ENCODE measurements at places on chromosomes 7 and 10.

GRCh38 chr10:90007226-90007625, 305.8 kb downstream of the KIF20B start:
- no peak for DNase-seq

DNA sequence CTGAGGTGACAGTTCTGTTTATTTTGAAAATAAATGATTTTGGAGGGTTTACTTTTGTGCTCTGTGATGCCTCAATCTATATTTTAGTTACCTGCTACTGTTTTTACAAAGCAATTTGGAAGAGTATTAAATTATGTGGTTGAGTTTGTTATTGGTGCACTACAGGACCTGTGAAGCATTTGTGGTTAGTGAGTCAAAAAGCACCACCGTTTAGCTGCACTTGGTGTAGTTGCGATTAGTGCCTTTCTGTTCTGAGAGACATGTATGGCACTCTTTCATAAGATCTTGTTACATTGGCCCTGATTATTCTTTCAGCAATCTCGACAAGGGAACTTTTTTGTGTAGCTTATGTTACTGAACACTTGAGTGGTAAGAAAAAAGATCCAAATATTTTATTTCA, 132.2 kb downstream of the BBS9 start:
- no peak for DNase-seq

DNA sequence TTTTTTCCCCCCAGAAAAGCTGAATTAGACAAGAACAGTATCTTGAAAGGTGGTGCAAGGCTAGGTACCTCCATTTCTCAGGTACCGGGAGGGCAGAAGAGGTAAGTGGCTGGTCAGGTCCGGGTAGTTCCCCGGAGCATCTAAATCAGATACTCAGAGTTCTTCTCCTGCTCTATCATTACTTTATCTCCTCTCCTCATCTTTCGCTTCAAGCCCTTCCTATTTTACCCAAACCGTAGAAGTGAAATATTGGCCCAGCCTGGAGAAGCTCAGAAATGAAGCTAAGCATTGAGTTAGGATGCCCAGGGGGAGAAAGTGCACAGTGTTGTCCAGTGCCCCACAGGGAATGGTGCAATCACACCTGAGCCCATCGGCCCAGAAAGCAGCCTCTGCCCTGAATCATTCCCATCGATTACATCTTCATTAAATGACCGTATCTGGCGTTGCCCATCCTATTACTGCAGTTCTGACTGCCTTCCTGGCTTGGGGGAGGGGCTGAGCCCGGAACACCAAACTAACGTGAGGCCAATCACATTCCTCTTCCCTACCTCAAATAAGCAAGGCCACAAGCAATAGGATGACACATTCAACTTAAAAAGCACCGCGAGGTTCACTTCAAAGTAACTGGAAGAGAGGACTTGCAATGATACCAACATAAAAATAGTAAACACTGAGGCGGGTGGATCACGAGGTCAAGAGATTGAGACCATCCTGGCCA, 116.5 kb downstream of the PRPF18 start:
- DNase-seq: no peak

DNA sequence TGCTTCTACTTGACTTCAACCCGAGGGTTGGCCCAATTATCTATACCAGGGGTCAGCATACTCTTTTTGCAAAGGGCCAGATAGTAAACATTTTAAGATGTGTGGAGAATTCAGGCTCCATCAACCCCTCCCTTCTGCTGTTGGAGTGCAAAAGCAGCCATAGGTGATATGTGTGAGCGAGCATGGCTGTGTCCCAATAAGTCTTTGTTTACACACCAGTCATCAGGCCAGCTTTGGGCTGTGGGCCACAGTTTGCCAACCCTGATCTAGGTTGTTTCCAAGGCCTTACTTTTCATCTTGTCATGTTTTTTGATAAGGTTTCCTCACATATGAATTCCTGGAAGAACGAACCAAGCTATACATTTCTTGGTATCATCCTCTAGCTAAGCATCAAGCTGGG, 136.9 kb upstream of the VIPR2 start:
- no peak for DNase-seq

- no peak for DNase-seq
Measured at GRCh38 chr10:7033031-7033430, 377.8 kb downstream of the SFMBT2 start.

DNA sequence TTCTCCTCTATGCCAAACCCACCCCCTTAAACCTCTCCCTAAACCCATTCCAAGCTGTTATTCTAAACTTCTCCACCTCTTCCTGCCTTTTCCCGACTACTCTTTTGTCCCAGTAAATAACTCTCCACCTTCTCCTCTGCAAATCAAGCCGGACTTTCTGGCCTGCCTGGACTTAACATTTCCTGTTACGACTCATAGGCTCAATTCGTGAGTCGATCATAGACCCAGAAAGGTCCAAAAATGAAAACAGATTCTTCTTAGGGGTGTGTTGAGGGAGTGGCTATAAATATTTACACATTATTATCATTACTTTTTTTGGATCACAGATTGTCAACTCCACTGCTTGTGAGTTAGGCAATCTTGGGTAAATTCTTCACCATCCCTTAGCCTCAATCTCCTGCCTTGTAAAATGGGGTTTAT, 59.0 kb upstream of the HABP2 start:
- no peak for DNase-seq

GRCh38 chr7:81462672-81463071, 307.2 kb downstream of the HGF start:
- DNase-seq: no peak

GRCh38 chr10:6813306-6813705, 233.2 kb upstream of the PRKCQ start:
- DNase-seq: no peak

GRCh38 chr7:3648276-3648675, 347.2 kb downstream of the SDK1 start:
- DNase-seq: no peak

DNA sequence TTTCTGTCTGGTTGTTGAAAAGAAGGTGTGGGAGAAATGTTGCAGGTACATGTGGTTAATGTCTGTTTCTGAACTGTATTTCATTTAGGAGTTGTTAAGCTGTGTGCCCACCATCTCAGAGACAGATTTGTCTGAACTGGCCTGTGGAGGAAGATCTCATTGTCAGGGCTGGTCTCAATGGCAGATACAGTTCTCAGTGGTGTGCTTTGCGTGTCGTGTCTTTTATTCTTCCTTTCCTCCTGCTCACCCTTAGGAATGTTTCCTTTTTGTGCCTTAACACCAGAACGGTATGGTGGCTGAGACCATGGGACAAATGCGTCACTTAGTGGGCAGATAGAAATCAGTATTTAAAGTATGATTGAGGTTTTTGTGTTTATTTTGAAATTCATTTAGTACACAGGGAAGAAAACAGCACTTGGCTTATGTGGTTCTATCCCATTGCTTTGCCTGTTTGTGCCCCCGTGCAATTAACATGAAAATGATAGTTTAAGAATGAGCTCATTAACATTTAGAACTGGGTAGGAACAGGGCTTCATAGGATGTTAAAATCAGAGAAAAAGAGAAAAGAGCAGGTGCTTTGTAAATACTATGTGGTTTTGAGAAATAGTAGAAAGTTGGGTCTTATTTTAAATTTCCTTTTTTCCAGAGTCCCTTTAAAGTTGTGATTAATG, 112.6 kb downstream of the AUTS2 start:
- DNase-seq: no peak

DNA sequence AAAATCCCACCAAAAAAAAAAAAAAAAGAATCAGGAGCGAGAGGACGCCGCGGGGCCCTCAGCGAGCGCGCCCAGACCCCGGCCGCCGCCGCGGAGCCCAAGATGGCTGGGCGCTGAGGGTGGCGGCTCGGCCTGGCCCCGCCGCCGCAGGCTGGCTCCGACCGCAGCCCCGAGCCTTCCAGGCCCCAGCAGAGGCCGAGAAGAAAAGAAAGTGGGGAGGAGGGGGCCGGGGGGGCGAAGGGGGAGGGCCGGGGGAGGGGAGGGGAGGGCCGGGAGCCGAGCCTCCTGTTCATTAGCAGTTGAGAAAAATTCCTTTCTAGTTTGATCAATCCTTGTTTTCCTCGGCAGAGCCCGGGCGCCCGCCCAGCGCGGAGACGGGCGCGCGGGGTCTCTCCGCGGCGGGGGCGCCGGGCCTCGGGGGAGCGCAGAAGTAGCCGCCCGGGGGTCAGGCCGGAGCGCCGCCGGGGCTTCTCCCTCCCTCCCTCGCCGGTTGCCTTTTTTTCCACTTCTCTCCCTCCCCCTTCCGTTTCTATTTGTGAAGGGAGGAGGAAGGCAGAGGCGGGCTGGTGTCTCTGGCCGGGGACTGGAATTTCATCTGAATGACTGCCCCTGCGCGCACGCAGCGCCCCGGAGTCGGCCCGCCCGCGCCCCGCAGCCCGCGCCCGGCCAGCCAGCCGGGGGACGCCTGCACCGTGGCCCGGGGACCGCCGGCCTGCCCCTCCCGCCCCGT, 778 bp upstream of the TRIM8 start:
- DNase-seq: peak; percentile 31

GRCh38 chr7:98826387-98826786, 43.4 kb downstream of the TMEM130 start:
- no peak for DNase-seq

DNA sequence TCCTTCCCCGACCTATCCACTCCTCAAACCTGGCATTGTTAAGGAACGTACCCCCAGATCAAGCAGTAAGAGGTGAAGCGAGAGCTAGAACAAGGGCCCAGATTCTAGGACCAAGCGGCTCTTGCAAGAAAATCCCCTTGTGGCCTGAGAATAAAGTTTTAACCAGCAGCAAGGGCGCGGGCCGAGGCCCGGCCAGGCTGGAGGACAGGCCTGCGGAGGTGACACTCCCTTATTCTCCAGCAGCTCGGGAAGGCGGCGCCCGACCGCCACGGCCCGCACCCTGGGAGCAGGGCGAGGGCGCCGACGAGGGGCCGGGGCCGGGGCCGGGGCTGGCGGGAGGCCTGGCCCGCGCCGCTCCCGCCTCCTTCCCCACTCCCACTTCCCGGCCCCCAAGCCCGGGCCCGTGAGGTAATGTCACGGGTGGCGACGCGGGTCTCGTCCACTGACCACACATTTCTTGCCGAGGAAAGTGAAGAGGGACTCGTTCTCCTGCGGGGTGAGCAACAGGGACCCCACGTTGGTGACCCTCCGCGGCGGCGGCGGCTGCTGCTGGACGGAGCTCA, 551 bp downstream of the WASL start:
- no peak for DNase-seq

DNA sequence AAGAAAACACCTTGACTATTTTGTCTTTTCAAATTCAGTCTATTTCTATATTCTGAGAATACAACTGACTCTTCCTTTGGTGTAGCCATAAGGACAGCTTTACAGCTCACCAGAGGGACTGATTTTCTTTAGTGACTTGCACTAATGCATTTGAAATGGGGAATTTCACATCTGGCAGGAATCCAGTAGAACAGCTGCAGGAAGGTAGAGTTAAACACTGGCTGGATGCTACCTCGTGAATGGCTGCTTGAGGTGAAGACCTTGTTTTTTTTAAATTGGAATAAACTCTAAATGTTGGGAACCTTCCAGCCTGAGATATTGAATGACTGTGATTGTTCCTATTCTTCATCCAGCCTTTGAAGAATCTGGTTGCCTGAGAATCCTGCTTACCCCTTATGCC, 139.5 kb upstream of the STK17A start:
- DNase-seq: no peak

GRCh38 chr7:23234569-23235296, 11.8 kb upstream of the GPNMB start:
- no peak for DNase-seq

DNA sequence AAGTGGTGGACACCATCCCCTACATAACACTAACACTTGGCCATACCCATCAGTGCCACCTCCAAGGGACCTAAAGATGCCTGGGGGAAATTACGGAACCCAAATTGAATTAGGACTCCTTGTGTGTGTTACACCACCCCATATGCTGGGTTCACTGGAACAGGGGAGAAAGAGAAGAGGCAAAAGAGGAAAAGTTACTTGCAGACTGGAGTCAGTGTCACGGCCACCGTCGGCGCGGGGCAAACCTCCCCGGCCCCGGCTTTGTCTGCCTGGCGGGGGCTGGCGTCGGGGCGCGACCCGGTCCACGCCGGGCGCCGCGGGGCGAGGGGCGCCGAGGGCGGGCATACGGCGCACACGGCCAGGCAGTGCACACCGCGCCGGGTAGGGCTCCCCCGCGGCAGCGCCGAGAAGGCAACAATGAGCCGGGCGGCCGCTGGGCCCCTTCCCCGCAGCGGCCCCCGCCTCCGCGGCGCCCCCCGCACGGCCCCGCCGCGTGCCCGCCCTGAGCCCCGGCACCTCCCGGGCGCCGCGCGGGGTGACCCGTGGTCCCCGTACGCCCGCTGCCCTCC, 171.1 kb downstream of the FAM107B start:
- no peak for DNase-seq

- DNase-seq: no peak
Measured at GRCh38 chr7:27314111-27314510, 71.5 kb downstream of the EVX1 start.

DNA sequence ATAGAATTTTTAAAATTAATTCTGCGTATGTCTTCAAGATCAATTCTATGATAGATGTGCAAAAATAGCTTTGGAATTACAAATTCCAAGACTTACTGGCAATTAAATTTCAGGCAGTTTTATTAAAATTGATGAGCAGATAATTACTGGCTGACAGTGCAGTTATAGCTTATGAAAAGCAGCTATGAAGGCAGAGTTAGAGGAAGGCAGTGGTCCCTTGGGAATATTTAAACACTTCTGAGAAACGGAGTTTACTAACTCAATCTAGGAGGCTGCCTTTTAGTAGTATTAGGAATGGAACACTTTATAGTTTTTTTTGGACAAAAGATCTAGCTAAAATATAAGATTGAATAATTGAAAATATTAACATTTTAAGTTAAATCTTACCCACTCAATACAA, 70.8 kb downstream of the CFTR start:
- DNase-seq: no peak

GRCh38 chr10:113854761-113855588, 514 bp downstream of the NHLRC2 start:
- peak; percentile 39 for DNase-seq

DNA sequence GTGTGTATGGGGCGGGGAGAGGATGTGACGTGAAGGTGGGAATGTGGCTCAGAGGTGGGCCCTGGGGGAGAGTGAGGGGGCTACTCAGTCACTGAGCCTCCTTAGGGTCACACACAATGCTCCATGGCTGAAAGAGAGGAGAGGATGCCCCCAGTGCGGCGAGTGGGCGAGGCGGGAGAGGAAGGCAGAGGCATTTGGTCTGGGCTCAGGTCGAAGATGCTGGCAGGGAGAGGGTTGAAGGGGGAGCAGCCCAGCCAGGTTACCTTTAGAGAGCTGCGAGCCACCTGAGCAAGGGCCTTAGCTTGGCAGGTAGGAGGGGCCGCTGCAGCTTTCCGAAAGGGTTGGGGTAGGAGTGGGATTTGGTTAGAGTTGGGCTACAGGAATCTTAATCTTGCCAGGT, 4.7 kb upstream of the LOXL4 start:
- no peak for DNase-seq

DNA sequence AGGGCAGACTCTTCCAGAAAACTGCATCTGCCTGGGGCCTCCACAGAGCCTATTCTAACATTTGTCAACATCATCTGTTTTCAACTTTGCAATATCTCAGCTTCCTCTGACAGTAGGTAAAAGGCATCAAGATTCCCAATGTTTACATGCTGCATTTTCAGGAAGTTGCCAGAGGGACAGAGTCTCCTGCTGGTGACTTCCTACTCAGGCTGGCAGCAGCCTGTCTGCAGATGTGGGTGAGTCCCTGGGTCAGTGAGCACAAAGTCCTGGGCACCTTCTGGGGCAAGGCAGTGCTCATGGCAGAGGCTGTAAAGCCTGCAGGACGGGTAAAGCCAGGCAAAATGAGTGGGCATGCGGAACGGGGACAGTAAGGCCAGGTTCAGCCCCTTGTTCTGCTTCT, 69.4 kb downstream of the EBF3 start:
- DNase-seq: no peak

GRCh38 chr10:69057261-69057950, 30.5 kb upstream of the SRGN start:
- DNase-seq: no peak

- no peak for DNase-seq
Measured at GRCh38 chr10:25999295-25999981, 65.4 kb downstream of the MYO3A start.

Data from central memory CD4-positive, alpha-beta T cell (primary cell).